ENCODE measurements at places on chromosomes 7 and 10.

DNA sequence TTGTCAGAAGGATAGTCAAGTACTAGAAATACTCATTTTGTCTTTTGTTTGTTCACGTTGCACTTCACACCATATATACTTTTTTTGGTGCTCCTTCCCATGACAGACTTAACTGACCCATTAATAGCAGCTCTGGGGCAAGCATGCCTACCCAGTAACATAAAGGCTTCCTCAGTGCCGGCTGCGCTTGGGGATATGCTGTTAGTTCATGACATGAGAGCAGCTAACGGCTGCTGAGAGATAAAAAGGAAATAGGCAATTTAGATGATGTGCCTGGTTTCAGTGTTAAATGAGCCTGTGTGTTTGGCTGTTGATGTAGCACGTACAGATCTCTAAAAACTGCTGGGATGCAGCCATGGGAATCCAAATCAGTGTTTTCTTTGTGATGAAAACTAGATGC, 86.4 kb downstream of the TAX1BP1 start:
- no peak for DNase-seq

- DNase-seq = no peak
Observed at GRCh38 chr7:47333959-47334358, 248.0 kb downstream of the TNS3 start.

DNA sequence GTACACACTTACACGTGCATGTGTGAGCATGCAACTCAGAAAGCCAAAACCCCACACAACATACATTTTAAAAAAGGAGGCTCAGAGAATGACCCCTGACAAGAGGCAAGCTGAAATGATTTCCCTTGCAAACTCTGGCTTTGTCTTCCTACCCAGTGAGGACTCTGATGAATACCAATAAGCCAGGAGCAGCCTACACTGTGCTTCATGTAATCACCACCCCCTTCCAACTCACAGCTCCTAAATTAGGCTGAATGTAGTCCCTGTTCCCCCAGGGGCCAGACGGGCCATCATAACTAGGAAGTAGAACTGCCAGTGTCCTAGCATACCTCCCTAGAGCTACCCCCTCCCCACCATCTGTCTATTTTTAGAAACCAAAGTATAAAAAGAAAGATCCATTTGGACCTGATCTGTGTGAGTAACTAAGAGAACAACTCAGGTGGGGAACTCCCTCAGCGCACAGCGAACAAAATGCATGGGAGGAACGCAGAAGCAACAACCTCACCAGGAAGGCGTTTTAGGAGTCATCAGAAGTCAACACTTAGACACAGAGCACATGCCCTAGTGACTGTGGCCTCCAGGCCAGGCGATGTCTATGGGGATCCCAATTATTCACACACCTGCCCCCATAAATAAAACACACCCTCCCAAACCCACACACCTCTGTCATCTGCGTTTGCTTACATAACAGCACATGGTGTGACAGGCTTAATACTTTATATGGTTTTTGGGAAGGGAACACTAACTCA, 1.9 kb downstream of the DGKI start:
- DNase-seq = no peak

GRCh38 chr10:91287912-91288311, 67.4 kb downstream of the PCGF5 start:
- no peak for DNase-seq
